ENCODE measurements at places on chromosomes 4 and X. TPM values are rescaled to one million over a fixed set of nuclear protein-coding genes. Genes with fewer than 3 reads are reported as not detected.

The HTRA3 gene
- 131 TPM for total RNA-seq

The CLNK gene
- total RNA-seq: not detected

GRCh38 chr4:155675709-155676429, 9.2 kb downstream of the GUCY1A1 start:
- DNase-seq: no peak

GRCh38 chrX:29792335-29792734, 423.0 kb upstream of the MAGEB2 start:
- no peak for DNase-seq

The SASH3 gene
- 2.5 TPM for total RNA-seq

DNA sequence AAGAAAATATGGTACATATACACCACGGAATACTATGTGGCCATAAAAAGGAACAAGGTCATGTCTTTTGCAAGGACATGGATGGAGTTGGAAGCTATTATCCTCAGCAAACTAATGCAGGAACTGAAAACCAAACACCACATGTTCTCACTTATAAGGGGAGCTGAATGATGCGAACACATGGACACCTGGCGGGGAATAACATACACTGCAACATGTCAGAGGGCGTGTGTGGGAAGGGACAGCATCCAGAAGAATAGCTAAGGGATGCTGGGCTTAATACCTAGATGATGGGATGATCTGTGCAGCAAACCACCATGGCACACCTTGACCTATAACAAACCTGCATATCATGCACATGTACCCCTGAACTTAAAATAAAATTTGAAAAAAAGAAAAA, 19.5 kb upstream of the CNKSR2 start:
- DNase-seq: no peak

DNA sequence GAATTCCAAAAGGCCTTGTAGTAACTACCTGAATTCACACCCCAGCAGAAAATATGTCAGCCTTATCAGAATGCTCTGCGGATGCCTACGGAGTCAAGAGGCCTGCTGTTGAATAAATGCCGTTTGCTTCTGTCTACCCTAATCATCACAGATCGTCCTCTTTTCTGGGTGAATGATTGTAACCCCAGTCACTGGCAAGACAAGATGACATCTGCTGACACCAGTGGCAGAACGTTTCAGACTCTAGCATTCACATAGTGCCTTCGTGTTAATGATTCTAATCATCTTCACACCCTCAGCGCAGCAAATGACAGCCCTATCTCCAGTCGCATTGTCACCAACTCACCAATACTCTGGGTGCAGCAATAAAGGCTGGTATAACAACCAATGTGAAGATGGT, 89.1 kb upstream of the MAP3K15 start:
- DNase-seq: no peak

The ATP8A1 gene
- 14.6 TPM for total RNA-seq

GRCh38 chrX:112822892-112823291, 17.7 kb downstream of the AMOT start:
- DNase-seq: no peak

The TNIP3 gene
- total RNA-seq: not detected

- DNase-seq: no peak
These were observed 51.2 kb downstream of the TRIML1 start for GRCh38 chr4:188190461-188190860.

DNA sequence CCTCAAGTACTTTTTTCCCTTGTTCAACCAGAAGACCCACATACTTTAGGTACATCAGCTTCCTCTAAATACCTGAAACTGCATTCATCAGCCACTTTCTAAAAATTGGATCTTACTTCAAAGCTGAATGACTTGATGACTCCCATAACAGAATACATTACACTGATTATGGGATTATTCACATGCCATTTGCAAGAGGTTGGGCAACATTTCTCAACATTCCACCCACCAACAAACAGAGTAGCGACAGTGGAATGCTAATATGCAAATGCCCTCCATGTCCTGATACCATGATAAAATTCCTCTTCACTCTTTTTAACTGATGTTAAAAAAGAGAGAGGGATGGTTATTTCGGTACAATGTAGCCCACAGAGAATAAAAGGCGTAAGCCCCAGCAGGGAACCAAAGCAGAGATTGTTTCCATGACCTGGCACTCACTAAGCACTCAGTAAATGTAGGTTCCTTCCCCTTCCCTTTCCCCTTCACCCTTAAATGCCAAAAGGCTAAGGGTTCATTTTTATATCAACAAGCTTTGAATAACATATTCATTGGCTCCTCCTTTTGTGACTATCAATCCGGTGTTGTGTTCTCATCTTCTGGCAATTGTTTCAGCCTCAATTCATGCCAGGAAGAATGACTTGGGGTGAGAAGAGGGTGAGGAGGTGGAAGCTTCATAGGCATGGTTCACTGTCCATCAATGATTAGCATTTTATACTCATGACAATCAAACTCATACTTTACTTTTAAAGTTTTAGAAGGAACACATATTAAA, 317.2 kb downstream of the DHX15 start:
- DNase-seq: no peak

GRCh38 chr4:55017406-55017805, 108.0 kb downstream of the KDR start:
- DNase-seq: no peak

- no peak for DNase-seq
These were observed 14.7 kb upstream of the VEGFD start for GRCh38 chrX:15398874-15399273.

- no peak for DNase-seq
These were observed 3.1 kb upstream of the DHRSX start for GRCh38 chrX:2503591-2504500.
